Mammary epithelial cell (primary cell): ENCODE measurements at places on chromosomes 13 and 19.
A peak's percentile ranks its signal among the peaks of the same experiment; 100 is the strongest.

DNA sequence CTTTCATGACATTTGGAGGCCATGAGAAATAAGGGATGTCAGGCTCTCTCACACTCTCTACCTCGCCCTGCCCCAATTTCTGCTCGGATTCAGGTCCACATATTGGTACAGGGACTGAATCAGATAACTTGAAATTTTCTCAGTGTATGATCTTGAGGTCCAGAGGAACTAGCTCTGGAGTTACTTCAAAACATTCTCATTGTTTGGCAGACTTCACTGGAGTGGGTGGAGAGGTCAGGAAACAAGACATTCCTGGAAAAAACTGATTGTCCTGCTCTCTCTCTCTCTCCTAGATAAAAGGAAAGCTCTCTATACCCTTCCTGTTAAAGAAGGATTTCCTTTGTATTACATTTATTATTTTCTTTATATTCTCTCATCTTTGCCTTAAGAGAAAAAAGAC, 428.1 kb upstream of the DACH1 start:
- DNase-seq: no peak

- DNase-seq: no peak
Observed at GRCh38 chr19:40530091-40530901, 46.4 kb upstream of the SHKBP1 start.

DNA sequence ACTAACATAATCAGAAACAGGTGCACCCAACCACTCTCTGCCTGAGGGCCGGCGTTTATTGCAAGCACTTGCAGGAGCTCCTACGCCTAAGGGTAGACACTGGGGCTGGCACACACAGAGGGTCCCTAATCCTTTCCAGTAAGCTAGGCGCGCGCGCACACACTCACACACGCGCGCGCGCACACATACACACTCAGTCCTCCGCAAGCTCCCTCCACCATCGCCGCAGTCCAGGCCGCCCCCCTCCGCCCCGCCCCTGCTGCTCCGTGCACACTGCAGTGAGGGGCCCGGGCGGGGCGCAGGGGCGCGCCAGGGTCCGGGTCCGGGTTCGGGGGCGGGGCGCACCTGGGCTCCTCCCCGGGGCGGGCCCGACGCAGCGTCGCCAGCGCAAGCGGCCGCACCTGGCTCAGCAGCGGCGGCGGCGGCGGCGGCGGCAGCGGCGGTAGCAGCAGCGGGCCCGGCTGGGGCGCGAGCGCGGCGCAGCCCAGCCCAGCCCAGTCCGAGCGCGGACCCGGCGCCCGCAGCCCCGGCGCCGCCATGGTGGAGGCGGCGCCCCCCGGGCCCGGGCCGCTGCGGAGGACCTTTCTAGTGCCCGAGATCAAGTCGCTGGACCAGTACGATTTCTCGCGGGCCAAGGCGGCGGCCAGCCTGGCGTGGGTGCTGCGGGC, at the start of gene CAMSAP3:
Gene CAMSAP3, plus strand, starts transcription at position 398 of the 668 bp plus-strand sequence. Its CDS starts 140 bp downstream, at position 538.
- DNase-seq: peak; percentile 38

GRCh38 chr19:55857149-55857548, 20.8 kb downstream of the NLRP4 start:
- DNase-seq: no peak
